ENCODE measurements at places on chromosomes 16 and 17.

- peak; percentile 56 for DNase-seq
Observed at GRCh38 chr16:53022374-53022773, 30.3 kb downstream of the CHD9NB start.

DNA sequence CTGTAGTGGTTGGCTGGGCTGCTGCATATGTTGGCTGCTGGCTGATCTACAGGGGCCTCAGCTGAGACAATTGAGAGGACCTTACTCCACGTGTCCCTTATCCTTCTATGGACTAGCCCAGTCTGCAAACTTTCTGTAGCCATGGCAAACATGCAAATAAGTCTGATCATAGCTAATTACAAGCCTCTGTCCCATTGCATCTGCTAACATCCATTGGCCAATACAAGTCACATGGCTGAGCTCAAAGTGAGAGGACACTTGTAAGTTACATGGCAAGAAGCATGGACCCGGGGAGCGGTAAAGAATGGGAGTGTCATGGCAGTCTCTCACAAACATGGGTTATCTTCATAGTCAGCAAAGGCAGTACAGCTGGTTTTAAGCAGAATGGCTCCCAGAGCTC is 11.6 kb upstream of the IL4R start:
- no peak for DNase-seq

DNA sequence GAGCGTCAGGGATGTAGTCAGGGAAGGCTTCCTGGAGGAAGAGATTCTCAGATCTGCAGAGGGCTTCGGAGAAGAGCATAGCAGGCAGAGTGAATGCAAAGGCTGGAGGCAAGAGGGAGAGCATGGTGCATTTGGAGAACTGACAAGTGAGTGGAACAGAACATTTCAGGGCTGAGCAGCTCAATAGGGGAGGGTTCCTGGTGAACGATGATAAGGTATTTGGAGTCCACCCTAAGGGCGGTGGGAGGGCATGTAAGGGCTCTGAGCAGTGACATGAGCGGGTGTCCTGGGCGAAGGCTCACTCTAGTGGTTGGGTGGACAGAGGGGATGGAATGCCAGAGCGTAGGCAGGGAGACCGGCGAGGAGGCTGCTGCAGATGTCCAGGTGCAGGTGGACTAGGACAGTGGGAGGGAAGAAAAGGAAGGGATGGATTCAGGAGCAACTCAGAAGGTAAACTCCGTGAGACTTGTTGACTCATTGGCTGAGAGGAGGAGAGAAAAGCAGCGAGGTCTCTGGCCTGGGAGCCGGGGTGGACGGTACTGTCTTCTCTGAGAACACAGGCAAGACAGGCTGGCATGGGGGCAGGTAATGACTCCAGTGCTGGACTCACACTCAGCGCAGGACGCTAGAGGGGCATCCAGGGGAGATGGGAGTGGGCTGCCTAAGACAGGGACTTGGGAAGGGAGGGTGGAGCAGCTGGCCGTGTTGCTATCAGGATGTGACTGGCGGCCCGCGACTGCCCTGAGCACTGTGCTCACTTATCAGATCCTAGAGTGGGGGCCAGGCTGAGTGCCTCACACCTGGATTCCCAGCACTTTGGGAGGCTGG is 1.4 kb upstream of the PITPNA start:
- no peak for DNase-seq

GRCh38 chr16:2776500-2777139 is 460 bp downstream of the ELOB start:
- DNase-seq: no peak

GRCh38 chr17:9519583-9520272 is 55.9 kb downstream of the STX8 start:
- DNase-seq: no peak

GRCh38 chr17:69749911-69750310 is 325.1 kb upstream of the KCNJ16 start:
- DNase-seq: no peak

GRCh38 chr17:62705156-62705777 is 77.8 kb downstream of the MRC2 start:
- DNase-seq: no peak

- peak; percentile 60 for DNase-seq
Observed at GRCh38 chr17:60036796-60037677, 41.7 kb downstream of the HEATR6 start.

GRCh38 chr17:67378454-67379250 is 1.6 kb downstream of the PITPNC1 start:
- peak; percentile 63 for DNase-seq

DNA sequence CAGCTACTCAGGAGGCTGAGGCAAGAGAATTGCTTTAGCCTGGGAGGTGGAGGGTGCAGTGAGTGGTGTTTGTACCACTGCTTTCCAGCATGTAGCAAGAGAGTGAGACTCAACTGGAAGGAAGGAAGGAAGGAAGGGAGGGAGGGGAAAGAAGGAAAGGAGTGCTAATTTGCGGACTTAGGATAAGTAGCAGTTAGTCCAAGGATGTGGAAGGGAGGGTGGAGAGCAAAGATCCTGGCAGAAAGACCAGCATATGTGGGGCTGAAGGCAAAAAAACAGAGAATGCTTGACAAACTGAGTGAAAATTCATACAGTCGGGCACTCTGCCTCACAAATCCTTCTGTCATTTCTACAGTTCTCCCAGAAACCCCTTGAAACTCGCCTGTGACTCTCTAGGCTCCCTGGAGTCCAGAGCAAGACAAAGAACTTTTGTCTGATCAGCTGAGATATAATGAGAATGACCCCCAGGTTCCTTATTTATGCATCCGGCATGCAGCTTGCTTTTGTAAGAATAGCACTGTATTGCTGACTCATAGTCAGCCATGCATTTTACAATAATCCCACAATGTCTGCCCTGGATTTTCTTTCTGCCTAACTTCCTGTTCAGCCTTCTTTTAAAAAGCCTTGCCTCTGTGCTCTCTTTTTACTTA is 31.5 kb downstream of the CDK5RAP3 start:
- DNase-seq: no peak

DNA sequence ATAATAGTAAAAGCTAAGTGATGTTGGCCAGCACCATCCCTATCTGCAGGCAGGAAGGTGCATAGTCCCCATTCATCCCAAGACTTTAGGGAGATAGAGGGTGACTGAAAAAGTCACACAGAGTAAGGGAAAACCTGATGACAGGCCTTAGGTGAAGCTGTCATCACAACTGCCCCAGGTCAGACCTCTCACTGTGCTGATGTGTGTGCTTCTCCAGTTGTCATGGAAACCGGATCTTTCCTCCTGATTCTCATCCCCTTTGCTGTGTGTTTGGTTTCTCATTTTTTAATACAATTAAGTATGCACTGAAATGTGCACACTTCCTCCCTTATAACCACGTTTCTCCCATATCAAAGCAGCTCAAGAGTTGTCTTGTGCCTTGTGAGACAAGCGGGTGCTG is 135.1 kb upstream of the ANKFN1 start:
- DNase-seq: no peak

GRCh38 chr17:80308692-80309517 is 48.3 kb downstream of the RNF213 start:
- DNase-seq: no peak

- no peak for DNase-seq
Observed at GRCh38 chr16:65689726-65690125, 567.9 kb upstream of the CDH11 start.

DNA sequence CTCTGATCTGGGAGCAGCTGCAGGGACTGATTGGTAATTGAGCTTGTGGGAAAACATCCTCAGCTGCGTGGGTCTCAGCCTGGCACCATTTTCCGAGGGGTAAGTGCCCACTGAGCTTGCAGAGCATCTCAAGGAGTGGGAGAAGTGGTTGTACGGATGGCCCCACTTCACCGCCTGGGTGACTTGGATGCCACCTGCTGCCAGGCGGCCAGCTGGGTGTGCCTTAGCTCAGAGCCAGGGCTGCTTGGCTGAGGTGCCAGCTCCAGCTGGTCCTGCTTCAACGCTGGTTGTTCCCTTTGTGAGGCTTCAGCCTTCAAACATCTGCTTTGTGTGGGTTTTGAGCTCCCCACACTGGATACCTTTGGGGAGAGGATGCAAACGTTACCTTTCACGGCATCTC is 482.7 kb upstream of the EEF2KMT start:
- DNase-seq: no peak

DNA sequence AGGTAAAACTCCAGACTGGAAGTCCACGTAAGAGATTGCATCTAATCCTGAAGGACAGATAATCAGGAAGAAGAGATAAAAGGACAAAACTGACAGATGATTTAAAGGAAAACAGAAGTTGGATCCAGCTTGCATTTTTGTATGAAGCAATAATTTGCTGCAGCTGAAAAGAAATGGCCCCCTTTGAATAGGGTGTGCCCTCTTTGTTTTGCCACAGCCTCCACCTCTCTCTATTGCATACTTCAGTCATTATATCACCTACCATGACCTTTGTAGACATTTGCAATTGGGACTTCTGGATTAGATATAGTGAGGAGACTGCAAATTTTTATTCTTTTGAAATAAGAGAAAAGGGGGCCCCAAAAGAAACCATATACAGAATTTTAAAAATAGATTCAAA is 8.1 kb downstream of the NOG start:
- no peak for DNase-seq

GRCh38 chr16:83794860-83795554 is 12.8 kb upstream of the HSBP1 start:
- DNase-seq: no peak

- no peak for DNase-seq
Observed at GRCh38 chr17:7705269-7706255, 560 bp downstream of the EFNB3 start.

- DNase-seq: no peak
Observed at GRCh38 chr17:6551869-6552531, 4.4 kb downstream of the PITPNM3 start.

GRCh38 chr17:32489320-32490100 is 2.7 kb downstream of the CDK5R1 start:
- DNase-seq: no peak

- no peak for DNase-seq
Observed at GRCh38 chr17:42573095-42573494, 4.4 kb downstream of the PSMC3IP start.

DNA sequence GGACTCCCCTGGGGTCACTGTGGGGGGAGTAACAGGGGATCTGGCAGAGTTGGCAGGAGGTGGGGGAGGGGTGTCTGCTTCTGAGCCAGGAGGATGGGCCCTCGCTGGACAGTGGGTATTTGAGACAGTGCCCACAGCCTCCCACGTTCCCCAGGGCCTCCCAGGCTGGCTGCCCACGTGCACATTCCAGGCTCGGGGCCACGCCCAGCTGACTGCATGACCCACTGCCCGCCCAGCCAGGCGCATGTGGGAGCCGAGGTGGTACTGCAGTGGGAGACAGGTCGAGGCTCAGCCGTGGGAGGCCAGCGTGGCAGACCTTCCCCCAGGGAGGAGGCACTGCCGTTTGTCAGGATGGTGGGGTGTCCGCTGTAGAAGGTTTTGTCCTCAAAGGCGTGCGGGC is 38.8 kb downstream of the BAHCC1 start:
- DNase-seq: no peak

DNA sequence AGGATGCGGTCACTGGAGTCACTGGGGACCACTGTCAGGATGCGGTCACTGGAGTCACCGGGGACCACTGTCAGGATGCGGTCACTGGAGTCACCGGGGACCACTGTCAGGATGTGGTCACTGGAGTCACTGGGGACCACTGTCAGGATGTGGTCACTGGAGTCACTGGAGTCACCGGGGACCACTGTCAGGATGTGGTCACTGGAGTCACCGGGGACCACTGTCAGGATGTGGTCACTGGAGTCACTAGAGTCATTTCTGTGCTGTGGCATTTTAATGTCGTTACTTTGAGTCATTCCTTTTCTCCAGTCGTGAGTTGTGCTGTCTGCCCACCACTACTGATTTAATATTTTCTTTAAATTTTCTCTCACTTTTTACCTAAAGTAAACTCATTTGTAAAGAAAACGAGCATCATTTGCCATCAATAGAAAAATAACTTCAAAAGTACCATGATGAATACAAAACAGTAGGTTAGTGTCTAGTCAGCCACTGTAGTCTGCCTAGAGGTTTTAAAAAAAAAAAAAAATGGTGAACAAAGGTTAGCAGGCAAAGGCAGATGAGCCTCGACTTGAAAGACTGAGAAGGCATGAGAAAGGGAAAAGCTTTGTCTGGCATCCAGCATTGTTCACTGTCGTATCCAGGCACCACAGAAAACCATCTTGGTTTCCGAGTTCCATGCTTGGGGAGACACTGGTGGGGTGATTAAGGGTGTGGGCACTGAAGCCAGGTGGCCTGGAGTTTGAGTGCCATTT is 346.6 kb downstream of the SNX29 start:
- DNase-seq: no peak

GRCh38 chr17:40352237-40352778 is 12.2 kb downstream of the GJD3 start:
- DNase-seq: no peak

DNA sequence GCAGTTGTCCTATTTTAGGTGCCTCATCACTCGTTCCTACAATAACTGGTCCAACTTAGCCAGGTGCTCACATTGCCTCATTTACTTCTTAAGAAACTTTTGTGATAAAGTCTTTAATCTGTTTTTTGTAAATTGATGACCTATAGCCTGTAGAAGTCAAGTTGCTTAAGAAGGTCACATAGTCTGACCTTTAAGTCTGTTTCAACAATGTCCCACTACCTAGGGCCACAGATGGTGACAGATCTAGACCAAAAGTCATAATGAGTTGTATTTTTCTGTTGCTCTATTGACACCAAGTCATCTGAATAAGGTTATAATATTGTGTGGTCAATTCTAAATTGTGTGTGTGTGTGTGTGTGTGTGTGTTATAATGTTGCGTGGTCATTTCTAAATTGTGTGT is 45.1 kb downstream of the ABCA9 start:
- no peak for DNase-seq

- peak; percentile 26 for DNase-seq
Observed at GRCh38 chr17:63841350-63842172, 924 bp downstream of the SMARCD2 start.

- DNase-seq: no peak
Observed at GRCh38 chr16:3235856-3236669, 1.1 kb upstream of the ZNF200 start.

- no peak for DNase-seq
Observed at GRCh38 chr17:36500745-36501225, 14.3 kb downstream of the ZNHIT3 start.

DNA sequence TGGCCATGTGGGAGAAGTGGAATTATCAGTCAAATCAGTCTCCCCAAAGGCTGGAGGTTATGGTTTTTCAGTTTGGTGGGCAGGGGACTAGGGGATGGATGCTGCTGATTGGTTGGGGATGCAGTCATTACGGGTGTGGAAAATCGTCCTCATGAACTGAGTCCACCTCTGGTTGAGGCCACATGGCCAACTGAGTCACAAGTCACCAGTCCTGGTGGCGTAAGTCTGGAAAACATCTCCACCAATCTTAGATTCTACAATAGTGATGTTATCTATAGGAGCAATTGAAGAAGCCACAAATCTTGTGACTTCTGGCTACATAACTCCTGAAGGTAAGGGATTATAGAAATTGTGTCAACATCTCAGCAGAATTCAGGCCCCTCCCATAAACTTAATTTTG is 5.2 kb upstream of the RNF135 start:
- DNase-seq: no peak

Measured in NCI-H1092 treated with DMSO at 0.1 percent for 48 hours (cell line).